ENCODE measurements at places on chromosomes 7 and 10.
A peak's percentile ranks its signal among the peaks of the same experiment; 100 is the strongest.

DNA sequence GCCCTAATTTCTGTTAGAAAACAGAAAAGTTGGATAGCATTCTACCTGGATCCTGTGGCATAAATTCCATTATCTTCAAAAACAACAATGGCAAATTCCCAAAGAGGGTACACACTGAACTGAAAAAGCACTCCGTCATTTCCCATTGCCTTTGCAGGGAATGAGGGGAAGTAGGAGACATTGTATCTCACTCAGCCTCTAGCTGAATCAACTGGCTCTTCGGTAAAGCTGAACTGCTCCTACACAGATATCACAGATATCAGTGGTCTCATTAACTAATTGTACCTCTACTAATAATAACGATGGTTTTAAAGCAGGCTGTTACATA lies 64.2 kb upstream of the PRKAR2B start:
- no peak for DNase-seq

GRCh38 chr10:93921338-93921737 lies 27.6 kb downstream of the SLC35G1 start:
- no peak for DNase-seq

GRCh38 chr10:26628395-26628794 lies 69.1 kb upstream of the PDSS1 start:
- DNase-seq: no peak

DNA sequence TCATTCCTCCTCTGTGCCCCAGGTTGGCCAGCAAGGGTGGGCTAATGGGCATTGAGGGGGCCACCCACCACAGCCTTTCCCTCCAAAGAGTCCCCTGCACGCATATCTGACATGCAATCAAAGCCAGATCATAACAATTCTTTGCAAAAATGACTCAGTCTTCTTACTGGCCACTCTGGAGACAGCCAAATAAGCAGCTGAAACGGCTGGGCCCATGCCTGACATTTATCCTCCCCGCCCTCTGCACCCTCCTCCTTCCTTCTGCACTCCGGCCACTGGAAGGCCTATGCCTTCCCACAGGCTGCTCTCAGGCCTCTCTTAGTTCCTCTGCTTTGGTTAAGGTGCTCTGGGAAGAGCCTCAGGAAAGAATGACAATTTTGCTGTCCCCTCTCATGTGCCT lies 29.2 kb upstream of the NPFFR1 start:
- DNase-seq: no peak

GRCh38 chr7:149334930-149335329 lies 72.9 kb downstream of the ZNF783 start:
- DNase-seq: no peak

GRCh38 chr7:43444711-43445578 lies 138.0 kb upstream of the STK17A start:
- no peak for DNase-seq

- no peak for DNase-seq
These were observed 141.7 kb upstream of the COL1A2 start for GRCh38 chr7:94252971-94253370.

DNA sequence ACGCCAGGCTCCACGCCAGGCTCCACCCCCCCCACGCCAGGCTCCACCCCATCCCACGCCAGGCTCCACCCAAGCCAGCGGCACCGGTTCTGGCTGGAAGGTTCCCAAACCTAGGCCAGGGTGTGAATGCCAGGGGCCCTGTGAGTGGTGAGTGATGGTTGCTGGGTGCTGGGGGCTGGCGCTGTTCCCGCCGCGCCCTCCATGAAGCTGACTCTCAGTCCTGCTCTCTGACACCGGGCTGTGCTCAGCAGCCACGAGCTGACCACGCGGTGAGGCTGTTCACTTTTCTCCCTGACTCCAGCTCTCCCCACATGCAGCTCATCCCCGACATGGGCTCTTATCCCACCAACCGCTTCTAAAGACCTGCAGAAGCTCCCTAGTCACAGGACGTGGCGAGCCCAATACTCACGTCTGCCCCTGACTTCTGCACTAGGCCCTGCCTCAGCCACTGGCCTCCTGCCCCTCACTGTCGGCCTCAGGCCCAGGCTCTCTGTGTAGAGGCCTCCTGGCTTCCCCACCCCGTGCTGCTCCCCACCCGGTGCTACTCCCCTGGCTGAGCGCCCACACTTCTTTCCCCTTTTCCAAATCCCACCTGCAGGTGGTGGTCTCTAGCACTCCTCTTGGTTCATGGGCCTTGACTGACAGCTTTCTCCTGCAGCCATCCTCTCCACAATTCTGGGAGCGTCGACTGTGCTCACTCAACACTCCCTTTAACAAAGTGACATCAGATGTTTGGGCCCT lies 603.0 kb downstream of the PTPRN2 start:
- DNase-seq: no peak

DNA sequence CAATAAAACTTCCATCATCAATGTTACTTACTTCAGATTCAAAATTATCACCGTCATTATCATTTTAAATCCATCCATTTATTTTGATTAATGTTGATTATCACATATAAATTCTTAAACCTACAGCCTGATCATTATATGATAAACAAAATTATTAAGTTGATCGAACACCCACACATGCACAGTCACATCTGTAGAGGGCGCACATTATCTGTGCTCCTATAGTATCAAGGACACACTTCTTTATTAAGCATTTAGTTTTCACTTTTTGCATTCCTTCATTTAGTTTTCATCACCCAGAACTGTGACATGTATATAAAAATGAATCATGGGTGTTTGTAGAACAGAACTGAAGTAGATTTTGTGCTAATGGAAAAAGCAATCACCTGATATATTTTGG lies 26.2 kb upstream of the ZNF716 start:
- no peak for DNase-seq

GRCh38 chr7:66682350-66683093 lies 53.8 kb downstream of the KCTD7 start:
- DNase-seq: no peak

- no peak for DNase-seq
These were observed 28.4 kb upstream of the CDHR3 start for GRCh38 chr7:105934572-105935185.

DNA sequence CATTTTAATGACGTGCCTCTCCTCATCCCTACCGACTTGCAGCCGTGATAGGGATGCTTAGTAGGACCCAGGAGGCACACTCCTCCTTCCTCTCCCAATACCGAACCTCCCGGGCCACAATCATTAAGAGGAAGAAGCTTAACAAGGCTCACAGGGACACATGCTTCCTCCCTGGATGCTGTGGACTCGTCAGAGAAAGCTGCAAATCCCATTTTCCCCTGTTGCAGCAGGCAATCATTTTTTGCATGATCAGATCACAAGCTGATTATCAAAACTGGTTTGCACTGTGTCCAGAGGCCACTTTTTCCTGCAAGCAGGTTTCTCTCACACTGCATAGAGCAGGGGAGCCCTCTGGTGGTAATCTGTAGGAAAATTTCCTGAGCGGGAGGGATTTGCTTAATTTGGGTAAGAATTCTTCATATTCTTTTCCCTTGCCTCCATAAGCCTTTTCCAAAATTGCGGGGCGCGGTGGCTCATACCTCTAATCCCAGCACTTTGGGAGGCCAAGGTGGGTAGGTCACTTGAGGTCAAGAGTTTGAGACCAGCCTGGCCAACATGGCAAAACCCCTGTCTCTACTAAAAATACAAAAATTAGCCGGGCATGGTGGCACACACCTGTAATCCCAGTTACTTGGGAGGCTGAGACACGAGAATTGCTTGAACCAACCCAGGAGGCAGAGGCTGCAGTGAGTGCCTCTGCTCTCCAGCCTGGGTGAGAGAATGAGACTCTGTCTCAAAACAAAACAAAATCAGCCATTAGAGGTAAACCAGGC lies 16.1 kb upstream of the LAMB4 start:
- DNase-seq: peak; percentile 56

DNA sequence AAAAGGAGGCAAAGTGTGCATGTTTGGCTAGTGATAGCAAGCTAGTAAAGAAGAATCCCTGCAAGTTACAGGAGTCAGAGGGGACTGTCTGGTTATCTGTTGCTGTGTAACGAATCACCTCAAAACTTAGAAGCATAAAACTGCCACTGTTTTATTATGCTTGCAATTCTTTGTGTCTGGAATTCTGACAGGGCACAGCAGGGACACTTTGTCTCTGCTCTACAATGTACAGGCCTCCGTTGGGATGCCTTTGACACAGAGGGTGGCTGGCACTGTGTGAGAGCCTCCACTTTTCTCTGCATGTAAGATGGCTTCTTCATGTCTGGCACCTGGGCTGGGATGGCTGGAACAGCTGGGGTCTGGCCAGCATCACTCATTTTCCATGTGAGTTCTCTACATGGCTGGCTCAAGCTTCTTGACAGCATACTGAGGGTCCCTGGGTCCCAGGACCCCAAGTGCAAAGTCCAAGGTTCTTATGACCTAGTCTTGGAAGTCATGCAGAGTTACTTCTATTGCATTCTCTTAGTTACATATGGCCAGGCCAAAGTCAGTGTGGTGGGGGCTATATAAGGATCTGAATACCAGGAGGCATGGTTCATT lies 276.9 kb downstream of the RPS24 start:
- no peak for DNase-seq
